ENCODE measurements at places on chromosomes 5 and 9.

GRCh38 chr9:81096625-81097024 is 592.7 kb downstream of the TLE1 start:
- DNase-seq, result no peak

- no peak for DNase-seq
Measured at GRCh38 chr5:172691886-172692285, 50.8 kb downstream of the NEURL1B start.

- DNase-seq, result no peak
Measured at GRCh38 chr9:114177423-114178064, 22.2 kb downstream of the COL27A1 start.

DNA sequence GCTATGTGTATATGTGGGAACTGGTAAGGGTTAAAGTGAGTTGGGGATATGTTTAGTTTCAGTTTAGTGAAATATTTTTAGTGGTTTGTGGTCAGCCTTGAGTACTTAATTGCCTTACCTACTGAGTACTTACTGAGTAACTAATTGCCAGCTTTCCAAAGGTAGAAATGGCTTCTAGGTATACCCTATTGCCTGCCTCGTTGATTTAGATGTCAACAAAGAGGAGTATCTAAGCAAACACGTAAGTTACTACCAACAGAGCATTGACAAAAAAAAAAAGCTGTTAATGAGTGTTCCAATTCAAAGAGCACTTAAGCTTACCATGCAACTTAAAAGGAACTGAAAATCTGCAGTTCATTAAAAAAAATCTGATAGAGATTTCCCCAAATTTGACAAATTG is 8.8 kb downstream of the ATP10B start:
- no peak for DNase-seq

DNA sequence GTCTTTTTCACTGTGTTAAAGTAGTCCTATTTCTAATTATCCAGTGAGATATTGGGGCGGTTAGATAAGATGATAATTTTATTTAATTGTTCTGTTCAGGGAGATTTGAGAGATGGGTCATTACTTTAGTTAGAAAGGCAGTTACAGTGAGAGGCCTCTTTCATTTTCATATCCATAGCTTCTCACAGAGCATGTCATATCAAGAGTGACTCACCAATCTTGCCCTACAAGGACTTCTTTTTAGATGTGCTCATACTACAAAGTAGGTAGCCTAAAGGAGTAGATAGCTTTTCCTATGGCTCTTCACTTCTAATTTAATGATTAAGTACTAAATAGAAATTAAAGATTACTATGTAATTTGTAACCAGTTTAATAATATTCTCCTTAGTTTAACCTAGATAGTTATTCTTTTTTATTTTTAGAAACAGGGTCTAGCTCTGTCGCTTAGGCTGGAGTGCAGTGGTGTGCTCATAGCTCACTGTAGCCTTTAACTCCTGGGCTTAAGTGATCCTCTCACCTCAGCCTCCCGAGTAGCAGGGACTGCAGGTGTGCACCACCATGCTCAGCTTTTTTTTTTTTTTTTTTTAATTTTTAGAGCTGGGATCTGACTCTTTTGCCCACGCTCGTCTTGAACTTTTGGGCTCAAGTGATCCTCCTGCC is 71.0 kb downstream of the FER start:
- DNase-seq, result no peak

DNA sequence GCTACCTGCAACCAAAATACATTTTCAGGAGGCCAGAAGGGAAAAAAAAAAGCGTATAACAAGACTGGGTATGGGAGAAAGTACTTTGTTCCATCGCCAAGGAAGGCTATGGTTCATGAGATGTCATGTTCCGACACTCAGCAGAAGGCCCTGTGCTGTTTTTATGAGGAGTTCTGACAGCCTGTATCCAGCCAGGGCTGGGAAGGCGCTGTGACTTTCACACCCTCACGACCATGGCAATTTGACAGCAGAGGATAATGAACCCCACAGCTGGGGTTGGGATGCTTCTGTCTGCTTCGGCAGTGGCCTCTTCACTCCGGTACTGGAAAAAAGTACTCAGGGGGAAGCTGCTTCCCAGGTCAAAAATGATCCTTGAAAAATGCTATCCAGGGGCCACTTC is 154.4 kb downstream of the PRELID2 start:
- DNase-seq, result no peak

- no peak for DNase-seq
Measured at GRCh38 chr5:168852329-168852728, 273.2 kb upstream of the PANK3 start.

DNA sequence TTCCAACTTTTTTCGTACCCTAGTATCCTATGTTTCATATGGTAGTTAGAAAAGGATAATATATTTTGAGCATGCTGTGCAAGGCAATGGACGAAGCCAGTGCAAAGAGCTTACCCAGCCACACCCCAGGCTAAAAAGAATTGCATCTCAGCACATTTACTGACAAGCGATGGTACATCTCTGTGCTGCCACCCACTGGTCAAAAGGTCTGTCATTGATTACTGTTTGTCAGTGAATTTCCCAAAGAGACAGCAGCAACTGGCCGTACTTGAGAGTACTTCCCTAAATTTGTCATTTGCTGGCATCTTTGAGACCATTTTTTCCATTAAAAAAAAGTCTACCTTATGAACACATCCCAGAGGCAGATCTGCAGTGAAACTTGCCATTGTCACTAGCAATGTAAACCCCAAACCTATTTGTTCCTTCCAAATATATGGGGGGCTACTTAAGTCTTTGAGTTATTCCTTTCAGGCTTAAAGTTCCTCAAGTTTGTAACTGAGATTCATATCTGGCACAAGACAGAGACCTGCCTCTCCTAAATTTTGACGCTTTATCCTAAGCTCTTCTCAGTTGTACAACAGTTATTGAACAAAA is 184.3 kb downstream of the CTNND2 start:
- DNase-seq, result no peak

- DNase-seq, result no peak
Measured at GRCh38 chr9:1916095-1916494, 99.1 kb upstream of the SMARCA2 start.

DNA sequence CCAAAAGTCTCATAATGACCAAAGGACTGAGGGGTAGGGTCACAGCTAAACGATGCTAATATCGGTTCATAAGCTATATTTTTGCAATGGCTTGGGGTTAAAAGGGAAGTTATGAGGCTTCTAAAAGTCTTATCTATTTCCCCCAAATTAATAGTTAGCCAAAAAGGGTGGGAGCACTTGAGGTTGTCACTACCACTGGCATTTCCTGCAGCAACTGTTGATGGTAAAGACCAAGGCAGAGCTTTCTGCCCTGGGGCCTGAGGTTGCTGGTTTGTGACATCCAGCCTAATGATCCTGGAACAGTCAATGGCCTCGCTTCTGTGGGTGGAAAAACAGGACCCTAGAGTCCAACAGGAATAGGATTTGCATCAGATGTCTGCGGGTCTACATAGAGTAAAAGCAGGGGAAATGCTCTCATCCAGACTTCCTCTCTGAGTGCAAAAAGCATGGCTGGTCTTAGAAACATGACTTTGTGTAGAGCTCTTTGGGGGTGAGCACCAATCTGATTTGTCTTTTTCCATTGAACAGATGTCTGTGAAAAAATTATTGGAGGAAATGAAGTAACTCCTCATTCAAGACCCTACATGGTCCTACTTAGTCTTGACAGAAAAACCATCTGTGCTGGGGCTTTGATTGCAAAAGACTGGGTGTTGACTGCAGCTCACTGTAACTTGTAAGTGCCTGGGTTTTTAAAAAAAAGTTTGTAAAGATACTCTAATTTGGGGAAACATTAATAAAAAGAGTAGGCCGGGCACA is 2.7 kb downstream of the GZMA start:
- DNase-seq, result no peak

- DNase-seq, result no peak
Measured at GRCh38 chr9:135035781-135036760, 51.4 kb upstream of the OLFM1 start.

DNA sequence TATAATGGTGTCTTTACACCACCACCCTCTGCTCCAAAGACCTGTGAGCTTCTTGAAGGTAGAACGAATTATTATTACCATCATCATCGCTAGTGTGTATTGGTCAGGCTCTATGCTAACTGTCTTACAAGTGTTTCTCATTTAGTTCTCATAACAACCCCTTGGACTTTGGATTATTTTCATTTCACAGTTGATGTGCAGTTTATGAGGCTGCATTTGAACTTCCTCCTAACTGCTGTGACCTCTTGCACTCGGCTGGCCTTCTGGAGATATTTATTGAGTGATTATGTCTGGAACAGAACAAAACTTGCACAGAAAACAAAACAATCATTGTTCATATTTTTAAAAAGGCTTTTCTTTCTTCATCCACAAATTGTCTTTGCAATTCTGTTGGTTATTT is 306.3 kb upstream of the SGCD start:
- no peak for DNase-seq

- no peak for DNase-seq
Measured at GRCh38 chr9:90939351-90939750, 137.7 kb downstream of the SYK start.

GRCh38 chr9:36517131-36517530 is 55.6 kb upstream of the MELK start:
- DNase-seq, result no peak

DNA sequence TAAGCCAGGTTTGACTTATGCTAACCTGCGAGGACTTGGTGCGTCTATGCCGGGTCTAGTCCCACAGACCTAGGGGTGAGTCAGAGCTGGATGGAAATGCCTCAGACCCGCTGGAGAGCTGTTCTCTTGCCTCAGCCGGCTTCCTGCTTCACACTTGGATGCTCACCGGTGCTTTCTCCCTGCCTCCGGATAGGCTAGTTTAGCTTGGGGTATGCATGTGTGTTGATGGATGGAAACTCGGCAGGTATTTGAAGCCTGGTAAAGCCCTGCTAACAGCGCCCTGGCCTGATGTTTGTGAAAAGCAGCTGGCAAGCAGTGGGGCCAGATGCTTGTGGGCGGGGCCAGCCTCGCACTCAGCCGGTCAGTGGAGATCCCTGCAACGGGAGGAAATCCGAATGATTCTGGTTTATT is 29.3 kb downstream of the PRRC2B start:
- no peak for DNase-seq

DNA sequence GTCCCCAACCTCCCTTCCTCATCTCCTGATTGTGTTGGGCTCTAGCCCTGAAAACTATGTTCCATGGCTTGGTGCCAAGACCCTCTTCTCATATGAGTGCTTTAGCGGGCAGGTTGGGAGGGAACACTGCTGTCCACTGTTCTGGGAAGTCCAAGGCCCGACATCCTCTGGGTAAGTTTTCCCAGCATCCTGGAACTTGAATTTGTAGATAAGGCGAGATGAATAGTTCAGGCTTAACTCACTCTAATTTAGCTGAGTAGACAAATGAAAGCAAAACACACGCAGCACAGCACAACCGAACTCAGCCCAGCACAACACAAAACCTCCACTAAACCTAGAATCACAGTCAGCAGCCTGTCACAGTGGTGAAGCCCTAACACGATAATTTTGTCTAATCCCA is 95.3 kb upstream of the SLC28A3 start:
- DNase-seq, result no peak

GRCh38 chr9:100029251-100029650 is 69.5 kb downstream of the ERP44 start:
- no peak for DNase-seq

- no peak for DNase-seq
Measured at GRCh38 chr9:79664375-79664831, 92.6 kb downstream of the TLE4 start.

GRCh38 chr5:5983261-5983980 is 394.9 kb downstream of the MED10 start:
- no peak for DNase-seq

DNA sequence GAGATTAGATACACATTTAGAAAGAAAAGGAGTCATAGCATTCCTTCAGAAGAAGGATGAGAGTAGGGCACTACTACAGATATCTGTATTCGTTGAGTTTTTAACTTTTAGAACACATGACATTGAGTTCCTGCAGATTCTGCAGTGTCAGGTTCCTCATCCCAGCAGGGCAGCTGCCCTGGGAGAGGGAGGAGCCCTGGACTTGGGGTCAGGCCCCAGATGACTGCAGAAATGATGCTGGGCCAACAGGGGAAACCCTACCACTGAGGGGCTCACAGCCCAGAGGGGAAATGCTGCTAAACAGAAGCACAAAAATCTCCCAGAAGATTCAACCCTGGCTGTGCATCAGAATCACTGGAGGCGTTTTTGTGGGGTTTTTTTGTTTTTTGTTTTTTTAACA is 68.9 kb upstream of the TAF1L start:
- no peak for DNase-seq

GRCh38 chr9:91908293-91908623 is 41.8 kb downstream of the ROR2 start:
- DNase-seq, result no peak

GRCh38 chr9:13786131-13786530 is 506.6 kb upstream of the MPDZ start:
- DNase-seq, result no peak

DNA sequence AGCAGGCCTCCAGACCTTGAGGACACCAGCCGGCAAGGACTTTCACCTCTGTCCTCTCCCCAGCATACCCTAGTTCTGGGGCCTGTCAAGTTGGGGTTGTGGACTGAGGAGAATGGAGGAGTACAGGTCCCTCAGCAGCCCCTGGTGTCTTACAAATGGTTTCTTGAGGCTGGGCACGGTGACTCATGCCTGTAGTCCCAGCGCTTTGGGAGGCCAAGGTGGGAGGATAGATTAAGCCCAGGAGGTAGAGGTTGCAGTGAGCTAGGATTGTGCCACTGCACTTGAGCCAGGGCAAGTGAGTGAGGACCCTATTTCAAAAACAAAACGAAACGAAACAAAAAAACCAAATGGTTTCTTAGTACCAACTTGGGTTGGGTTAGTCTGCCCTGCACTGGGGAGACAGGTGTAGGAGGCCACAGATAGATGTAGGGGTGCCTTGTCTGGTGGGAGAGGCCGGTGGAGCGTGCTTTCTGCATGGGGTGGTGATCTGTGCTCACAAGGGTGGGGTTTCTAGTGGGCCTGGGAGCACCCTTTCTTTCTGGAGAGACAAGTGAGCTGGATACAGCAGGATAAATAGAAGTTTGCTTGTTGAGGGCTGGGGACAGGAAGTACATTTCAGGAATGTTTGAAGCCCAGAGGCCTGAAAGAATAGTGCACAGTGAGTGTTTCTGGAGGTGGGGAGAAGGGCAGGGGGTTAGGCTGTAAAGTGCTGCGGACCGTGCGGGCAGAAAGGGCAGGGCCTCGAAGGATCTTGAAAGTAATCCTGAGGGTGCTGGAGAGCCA is 37.7 kb upstream of the PSD2 start:
- no peak for DNase-seq

GRCh38 chr9:14219850-14220249 is 94.1 kb downstream of the NFIB start:
- DNase-seq, result no peak

DNA sequence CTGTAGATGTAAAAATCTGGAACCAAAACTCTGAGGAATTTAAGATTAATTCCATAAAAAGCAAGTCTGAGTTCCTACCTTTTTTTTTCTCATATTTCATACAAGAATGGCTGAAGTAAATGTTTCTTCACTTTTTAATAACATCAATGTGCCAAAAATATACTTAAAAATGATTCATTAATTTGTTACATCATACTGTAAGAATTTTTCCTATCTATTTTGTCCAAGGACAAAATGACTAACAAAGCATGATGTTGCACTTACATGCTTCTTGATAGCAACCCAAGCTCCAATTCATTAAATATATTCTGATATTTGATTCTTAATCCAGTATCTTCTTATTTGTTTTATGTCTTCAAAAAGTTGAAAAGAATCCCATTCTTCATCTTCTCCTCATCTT is 988.3 kb downstream of the TLE1 start:
- no peak for DNase-seq
